GM12878 (cell line): ENCODE measurements at places on chromosomes 12 and 14.

DNA sequence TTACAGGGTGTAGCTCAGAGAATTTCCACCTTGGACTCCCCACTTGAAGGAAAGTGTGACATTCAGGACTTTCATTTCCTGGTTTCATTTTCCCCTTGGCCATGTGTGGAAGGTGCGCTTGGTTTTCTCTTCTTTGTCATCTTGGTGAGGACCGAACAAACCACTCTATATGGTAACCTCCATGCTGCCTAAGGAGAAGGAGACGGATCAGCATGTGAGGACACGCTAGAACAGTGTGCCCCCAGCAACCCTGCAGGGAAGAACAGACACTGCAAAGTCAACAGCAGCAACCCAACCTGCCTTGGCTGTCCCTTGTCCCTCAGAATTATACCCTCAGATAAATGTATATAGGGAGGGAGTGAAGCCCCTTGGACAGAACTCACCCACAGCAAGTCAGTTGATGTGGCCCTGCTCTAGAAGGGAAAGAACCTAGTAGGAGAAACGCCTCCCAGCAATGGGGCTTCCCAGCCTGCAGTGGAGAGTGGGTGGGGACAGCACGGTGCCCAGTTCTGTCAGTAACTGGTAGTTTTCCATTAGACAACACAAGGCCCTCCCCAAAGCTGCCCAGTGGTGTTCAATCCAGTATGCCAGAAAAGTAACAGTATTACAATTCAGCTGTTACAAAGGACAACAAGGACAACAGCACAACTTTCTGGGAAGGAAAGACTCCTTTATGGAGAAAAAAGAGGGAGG is 18.9 kb upstream of the COCH start:
- DNase-seq, result no peak

DNA sequence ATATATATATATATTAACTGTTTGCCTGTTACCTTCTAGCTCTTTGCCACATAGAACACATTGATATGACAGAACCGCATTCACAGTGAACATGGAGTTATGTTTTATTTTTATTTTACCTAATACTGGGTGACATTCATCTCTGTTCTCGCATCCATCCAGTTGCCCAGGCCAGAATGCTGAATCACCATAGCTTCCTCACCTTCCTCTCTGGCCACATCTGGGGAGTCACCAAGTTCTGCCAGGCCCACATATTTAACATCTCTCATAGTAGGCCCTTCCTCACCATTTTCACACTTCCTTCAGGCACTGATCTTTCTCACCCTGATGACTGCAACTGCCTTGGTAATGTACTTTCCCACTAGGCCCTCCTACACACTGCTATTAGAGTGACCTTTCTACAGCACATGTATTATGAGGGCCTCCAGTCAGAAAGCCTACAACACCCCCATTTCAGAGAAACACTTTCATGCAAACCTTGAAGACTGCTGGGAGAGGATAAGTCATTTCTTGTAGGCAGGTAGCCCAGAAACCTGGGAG is 106.8 kb downstream of the LGR5 start:
- DNase-seq, result no peak

GRCh38 chr14:66701813-66702212 is 193.9 kb downstream of the GPHN start:
- no peak for DNase-seq

- DNase-seq, result no peak
Measured at GRCh38 chr12:123145211-123145610, 5.7 kb downstream of the PITPNM2 start.

- no peak for DNase-seq
Measured at GRCh38 chr12:95577820-95578219, 26.5 kb upstream of the USP44 start.

DNA sequence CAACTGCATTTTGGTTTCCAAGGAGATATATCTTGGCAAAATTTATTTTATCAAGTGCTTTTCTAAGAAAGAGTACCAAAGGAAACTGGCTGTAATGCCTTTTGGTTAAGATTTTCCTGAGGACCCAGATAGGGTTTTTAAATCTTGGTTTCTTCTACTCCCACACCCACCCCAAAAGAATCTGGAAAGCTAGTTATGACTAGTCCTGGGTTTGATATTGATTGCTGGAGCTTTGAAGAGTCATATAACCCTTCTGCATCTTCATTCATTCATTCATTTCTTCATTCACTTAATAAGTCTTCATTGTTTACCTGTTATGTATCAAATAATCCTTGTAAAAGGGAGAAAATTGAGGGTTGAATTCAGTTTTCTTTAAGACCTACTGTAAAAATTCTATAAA is 425.2 kb downstream of the PCNX1 start:
- no peak for DNase-seq

DNA sequence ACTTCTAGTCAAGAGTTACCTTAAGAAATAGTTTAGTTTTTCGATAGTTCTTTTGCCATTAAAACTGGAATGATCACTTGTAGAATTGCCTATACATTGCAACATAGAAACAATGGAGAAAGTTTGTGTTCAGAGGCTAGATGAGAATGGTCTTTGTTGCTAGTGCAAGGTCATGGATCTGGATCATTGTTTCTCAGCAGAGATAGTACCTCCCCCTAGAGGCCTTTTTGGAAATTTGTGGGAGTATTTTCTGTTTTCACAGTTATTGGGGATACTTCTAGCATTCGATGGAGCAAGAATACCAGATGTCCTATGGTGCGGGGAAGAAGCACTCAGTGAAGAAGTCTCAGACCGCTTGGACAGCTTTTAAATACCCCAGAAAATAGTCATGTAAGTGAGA is 138.8 kb upstream of the HMGA2 start:
- no peak for DNase-seq

- DNase-seq, result no peak
Measured at GRCh38 chr14:92603309-92604242, 90.0 kb downstream of the RIN3 start.

GRCh38 chr12:62876938-62877548 is 57.9 kb downstream of the PPM1H start:
- no peak for DNase-seq

- DNase-seq, result no peak
Measured at GRCh38 chr12:56014205-56014604, 6.6 kb upstream of the IKZF4 start.

GRCh38 chr14:54140551-54140950 is 183.9 kb upstream of the BMP4 start:
- DNase-seq, result no peak

DNA sequence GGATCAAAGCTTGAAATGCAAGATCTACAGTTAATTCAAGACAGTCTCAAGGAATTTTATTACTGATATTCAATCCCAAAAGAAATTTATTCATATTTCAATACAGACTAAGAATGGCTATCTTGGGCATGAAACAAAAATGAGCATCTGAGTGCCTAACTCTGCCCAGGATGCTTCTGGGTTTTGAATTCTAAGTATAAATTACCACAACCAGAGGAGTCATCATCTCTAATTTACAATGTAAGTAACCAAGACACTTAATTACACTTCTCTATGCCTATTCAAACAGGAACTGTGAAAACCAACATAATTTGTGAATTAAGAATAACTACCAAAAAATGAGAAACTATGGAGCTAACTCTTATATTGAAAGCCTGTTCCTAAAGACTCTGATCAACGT is 14.1 kb downstream of the OSBPL8 start:
- no peak for DNase-seq

GRCh38 chr12:24996820-24997219 is 47.9 kb upstream of the BCAT1 start:
- no peak for DNase-seq

GRCh38 chr14:95500201-95500681 is 16.2 kb downstream of the SYNE3 start:
- no peak for DNase-seq

- DNase-seq, result no peak
Measured at GRCh38 chr12:127552838-127553237, 714.1 kb upstream of the TMEM132C start.

DNA sequence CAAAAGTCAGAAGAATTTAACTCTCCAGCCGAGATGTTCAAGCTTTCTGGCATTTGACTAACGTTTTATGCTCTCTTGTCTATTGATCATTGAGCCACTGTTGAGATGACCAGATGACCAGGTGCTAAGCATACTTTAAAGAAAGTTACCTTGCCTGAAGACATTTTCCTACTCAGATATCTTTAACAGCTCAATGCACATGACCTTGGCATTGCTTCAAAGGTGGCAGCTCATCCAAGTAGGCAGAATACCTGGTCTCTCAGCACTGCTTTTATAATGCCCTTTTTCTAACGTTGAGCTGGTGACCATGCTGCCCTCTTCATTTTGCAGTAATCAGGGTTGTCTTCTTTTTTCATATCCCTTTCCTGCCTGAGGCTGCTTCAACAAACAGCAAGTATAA is 358.1 kb downstream of the RAD51B start:
- no peak for DNase-seq

- no peak for DNase-seq
Measured at GRCh38 chr14:90567191-90567590, 170.4 kb downstream of the CALM1 start.

DNA sequence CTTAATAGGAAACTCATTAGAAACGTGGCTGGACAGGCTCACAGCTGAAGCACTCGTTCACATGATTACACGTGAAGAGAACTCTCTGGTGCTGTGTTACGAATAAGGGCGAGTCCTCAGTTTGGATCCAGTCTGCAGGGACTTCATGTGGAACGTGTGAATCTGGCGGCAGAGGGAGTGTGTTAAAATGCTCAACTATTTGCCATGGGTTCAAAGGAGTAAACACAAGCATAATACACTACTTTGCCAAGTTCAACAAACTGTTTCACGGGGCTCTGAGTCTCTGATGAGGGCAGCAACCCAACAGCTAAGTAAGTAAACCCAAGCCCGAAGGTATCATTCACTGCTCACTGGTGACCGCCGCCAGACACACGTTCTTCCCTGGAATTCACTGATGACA is 42.4 kb downstream of the NUAK1 start:
- DNase-seq, result no peak

GRCh38 chr12:46438719-46439319 is 66.2 kb upstream of the SLC38A2 start:
- no peak for DNase-seq

DNA sequence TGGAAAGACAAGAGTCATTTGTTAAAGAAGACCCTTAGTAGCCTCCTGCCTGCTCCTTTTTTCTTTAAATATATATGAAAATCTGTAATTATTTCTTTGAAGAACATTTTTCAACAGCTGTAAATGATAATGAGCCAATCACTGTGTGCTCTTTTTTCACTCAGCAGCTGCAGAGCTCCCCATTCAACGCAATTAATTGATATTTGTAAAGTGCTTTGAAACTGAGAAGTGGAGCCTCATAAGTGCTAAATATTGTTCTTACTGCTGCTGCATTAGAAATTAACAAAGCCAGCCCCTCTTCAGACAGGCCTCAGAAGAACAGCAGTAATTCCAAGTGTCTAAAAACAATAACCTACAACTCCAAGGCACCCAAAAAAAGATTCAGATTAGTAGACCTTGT is 224.3 kb downstream of the GXYLT1 start:
- DNase-seq, result no peak

DNA sequence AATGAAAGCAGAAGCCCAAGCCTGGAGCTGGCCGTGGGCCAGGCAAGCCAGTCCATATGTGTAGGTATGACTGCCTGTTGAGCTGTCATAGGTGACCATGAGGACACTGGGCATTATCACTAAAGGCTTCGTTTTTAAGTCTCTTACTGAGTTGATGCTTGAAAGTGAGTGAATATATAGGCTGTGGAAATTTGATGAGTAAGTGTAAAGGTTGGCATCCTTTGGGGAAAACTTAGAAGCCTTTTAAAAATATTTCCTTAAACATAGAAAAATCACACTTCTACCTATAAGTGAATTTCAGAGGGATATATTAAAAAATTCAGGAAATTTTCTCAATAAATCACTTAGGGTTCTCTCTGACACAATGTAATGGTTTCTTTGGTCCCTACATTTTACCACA is 396.5 kb downstream of the FOXG1 start:
- no peak for DNase-seq

GRCh38 chr12:34291426-34291901 is 269.2 kb downstream of the ALG10 start:
- no peak for DNase-seq

DNA sequence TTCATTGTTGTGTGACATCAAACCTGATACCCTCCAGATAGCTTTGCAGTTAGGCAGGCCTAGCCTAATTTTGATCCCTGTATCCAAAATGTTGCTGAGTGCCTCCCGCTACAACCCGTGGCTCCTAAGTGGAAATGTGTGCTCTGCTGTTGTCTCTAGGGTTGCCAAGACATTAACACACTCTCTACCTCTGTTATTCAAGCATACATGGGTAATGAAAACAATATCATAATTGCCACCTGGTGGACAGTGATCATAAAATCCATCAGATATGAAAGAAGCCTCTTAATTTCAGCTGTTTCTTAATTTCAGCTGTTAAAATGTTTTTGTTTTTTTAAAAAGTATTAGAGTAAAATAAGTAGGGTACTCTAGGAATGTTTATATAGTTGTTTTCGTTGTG is 93.5 kb downstream of the PLEKHA5 start:
- no peak for DNase-seq

DNA sequence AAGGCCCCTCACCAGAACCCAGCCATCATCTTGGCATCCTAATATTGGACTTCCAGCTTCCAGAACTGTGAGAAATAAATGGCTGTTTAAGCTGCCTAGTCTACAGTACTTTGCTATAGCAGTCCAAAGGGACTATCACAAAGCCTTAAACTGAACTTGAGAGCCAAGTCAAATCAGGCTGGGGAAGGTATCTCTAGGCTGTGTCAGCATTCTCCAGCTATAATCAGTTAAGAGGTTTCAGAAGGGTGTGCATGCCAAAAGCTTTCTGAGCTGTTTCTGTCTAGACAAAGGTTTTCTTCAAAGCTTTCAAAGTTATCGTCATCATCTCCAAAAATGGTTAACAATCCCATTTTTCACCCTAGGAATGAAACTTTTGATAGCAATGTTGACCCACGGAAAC is 7.6 kb downstream of the ASCL4 start:
- DNase-seq, result no peak

GRCh38 chr12:124914392-124915238 is at the start of gene UBC:
TSS of gene UBC (minus strand) at chr12:124914650. CDS start at chr12:124913771, 879 bp downstream.
- DNase-seq, result no peak

DNA sequence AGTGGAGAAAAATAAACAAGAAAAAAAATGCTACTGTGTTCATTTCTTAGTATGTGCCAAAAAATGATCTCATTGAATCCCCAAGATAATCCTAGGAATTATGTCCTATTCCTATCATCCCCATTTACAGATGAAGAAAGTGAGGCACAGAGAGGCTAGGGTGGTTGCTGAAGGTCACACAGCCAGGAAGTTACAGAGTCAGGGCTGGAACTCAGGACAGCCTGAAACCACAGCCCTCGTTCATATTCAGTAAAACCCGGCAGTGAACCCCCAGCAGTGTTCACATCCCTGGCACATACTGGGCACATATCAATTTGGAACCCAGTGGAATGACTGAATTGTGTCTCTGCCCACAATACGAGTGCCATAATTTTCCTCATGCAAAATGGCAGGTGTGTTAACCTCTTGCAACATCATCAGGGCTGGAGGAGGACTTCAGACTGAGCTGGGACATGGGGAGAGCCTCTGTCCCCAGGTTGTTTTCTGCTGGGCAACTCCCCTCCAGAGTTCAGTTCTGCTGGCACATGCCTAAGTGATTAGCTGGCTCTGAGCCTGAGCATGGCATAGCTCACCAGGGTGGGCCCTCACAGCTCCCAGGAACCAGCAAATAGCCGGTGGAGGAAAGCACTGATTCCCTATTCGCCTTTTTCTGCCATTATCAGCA is 2.0 kb upstream of the PPP1CC start:
- no peak for DNase-seq
